ENCODE measurements at places on chromosomes 4 and X.
A peak's percentile ranks its signal among the peaks of the same experiment; 100 is the strongest.

GRCh38 chrX:31331928-31332327, 260.1 kb upstream of the FTHL17 start:
- DNase-seq: no peak

DNA sequence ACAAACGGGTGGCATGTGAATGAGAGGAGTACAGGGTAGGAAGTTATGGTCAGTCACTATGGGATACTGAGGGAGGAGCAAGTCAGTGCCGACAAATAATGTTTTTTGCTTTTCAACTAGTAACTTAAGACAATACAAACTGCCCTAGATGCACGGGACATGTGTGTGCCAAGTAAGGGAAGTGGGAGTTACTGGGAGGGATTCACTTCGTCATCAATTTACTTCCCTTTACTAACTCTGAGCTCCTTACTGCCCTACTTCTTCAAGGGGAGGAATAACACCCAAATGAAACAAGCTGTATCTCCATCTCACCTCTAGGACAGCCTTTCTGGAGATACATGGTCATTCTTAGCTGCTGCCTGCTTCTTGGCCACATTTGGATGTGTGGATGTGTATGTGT, 97.7 kb downstream of the DGKK start:
- DNase-seq: no peak

- no peak for DNase-seq
These were observed 30.2 kb downstream of the ASB5 start for GRCh38 chr4:176238826-176239225.

GRCh38 chr4:100421361-100421978, 96.4 kb downstream of the EMCN start:
- peak; percentile 8 for DNase-seq

GRCh38 chrX:42714981-42715700, 62.8 kb downstream of the PPP1R2C start:
- peak; percentile 26 for DNase-seq

GRCh38 chrX:13254076-13254785, 65.6 kb downstream of the ATXN3L start:
- no peak for DNase-seq

DNA sequence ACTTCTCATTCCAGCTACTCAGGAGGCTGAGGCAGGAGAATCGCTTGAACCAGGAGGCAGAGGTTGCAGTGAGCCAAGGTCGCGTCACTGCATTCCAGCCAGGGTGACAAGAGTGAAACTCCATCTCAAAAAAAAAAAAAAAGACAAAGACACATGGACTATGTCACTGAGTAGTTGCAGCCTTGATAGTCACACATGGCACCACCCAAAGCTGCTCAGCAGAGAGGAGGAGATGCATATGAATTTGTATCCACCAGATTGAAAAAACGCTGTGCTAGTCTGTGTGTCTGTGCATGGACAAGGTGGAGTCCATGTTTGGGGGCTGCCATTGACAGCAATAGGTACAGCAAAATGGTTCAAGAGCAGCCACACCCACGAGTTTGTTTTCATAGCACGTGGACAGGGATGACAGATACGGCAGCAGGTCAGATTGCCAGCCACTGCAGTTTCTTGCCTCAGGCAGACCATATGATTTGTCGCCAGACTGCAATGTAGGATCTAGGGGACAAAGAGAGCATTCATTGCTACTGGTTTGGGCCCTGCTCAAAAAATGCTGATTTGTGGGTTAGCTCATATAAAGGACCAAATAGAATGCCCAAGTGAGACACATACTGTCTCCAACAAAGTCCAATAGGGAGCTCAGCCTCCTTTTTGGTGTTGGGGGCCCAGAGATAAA, 89.9 kb downstream of the CEP135 start:
- no peak for DNase-seq

DNA sequence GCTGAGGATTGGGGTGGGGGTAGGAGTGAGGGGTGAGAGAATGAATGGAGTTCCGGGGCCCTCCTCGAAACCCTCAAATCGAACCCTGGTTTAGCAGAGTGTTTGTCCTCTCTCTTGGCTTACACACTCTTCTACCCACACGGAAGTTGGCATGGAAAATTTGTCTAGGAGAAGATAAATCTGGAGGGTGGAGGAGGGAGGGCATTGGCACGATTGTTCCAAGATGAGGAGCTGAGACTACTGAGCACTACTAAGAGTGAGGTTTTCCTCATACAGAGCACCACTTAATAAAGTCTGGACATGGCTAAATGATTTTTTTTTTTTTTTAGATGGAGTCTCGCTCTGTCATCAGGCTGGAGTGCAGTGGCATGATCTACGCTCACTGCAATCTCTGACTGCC, 33.4 kb downstream of the AKAP4 start:
- DNase-seq: no peak

All from SHP77 treated with DMSO at 0.1 percent for 48 hours (cell line).